Stimulated activated CD4-positive, alpha-beta T cell treated with anti-CD3 and anti-CD28 coated beads, Interleukin-12 subunit alpha, Interleukin-12 subunit beta, amount 100 ng/mL, for 24 hours (primary cell): ENCODE measurements at places on chromosomes 16 and 17.

DNA sequence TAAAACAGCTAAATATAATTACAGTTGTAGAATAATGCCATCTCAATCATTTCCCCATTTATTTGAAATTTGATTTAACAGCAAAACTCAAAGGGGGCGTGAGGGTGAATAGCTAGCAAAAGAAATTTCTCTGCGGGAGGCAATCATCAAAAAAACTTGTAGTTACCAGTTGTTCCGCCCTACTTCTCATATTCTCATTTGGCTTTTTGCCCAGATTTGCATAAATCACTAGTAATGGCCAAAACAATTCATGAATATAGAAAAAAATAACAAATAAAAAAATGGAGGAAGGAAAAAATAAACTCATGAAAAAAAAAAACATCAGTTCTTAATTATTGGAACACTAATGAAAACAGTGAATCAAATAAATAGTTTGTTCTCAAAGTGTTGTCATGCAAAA, 722.6 kb upstream of the KIF2B start:
- no peak for DNase-seq

DNA sequence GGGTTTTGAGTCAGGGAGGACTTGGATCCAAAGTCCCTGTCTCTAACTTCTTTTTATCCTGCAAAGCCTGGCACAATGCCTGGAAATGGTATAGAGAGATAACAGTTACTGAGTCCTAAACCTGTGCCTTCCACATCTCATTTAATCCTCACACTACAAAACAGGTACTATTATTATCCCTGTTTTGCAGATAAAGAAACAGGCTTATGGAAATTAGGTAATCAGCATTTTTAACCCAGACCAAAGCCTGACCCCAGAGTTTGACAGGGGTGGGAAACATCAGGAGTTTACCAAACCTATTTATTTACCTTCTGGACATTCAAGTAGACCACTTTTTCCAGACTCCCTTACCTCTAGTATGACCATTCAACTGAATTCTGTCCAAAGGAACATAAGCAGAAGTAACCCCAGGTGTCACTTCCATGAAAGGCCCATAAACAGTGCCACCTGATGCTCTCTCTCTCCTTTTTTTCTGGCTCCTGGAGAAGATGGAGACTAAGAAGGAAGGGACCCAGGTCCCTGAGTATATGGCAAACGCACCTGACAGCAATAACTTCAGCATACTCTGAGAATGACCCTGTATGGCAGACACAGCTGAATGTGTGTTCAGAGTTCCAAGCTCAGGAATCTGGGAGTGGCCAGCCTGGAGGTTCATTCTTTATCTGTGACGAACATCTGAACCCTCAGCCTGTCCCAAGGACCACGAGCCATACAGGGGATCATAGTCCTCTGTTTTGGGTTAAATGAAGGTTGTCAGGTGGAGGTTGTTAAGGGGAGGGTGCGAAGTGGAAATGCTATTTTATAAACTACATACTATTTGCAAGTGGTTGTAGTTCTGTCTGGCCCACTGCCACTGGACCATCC, 62.7 kb downstream of the HLF start:
- no peak for DNase-seq

GRCh38 chr16:71746442-71747046, 22.0 kb upstream of the PHLPP2 start:
- no peak for DNase-seq

GRCh38 chr17:76893623-76894334, 25.6 kb downstream of the MGAT5B start:
- DNase-seq, result no peak

DNA sequence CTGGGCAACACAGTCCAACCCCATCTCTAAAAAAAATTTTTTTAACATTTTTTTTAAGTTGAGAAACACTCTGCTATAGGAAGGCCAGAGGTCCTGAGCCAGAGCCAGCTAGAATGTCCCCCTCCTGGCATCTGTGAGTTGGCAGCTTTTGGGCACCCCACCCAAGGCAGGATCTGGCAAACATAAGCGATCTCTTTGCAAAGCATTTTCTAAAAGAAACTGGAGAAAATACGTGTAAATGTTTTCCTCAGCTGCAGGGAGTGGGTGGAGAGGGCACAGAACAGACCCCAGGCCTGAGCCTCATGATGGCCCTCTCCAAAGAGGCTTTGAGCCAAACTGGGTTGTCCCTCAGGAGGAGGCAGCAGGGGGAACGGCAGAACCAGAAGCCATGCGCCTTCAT, 11.7 kb downstream of the CAVIN1 start:
- DNase-seq, result no peak

DNA sequence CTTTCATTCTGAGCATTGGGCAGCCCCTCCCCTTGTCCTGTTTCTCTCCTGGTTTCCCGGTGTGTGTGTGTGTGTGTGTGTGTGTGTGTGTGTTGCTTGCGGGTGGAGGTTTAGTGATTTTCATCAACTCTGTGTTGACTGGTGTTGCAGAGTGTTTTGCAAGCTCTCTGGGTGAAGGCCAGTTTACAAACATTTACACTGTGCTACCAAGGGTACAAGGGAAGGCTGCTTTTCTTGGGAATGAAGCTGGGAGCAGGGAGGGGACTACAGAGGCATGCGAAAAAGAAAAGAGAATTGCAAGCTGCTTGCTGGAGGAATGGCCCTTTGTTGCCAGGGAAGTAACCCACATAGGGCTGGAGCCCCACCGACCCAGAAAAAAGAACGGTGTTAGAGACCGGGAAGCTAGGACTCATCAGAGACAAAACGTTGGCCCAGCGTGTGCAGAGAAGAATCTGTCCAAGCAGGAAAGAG, 29.6 kb downstream of the HS3ST3B1 start:
- no peak for DNase-seq

DNA sequence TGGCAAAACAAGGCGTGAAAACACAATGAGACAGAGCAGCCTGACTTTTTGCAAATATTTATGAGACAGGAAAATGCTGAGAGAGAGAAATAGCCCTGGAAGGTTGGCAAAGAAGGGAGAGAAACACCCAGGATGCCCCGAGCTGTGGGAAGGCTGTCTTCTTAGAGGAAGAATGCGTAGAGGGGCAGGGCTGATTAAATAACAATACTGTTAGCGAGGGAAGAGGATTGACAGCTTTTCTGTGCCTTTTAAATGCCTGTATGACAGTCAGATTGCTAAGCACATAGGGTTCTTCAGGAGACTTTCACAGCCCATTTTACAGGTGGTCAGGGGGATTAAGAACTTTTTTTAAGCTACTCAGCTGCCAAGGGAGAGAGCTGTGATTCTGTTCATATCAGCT, 219.2 kb downstream of the SHISA9 start:
- DNase-seq, result no peak

DNA sequence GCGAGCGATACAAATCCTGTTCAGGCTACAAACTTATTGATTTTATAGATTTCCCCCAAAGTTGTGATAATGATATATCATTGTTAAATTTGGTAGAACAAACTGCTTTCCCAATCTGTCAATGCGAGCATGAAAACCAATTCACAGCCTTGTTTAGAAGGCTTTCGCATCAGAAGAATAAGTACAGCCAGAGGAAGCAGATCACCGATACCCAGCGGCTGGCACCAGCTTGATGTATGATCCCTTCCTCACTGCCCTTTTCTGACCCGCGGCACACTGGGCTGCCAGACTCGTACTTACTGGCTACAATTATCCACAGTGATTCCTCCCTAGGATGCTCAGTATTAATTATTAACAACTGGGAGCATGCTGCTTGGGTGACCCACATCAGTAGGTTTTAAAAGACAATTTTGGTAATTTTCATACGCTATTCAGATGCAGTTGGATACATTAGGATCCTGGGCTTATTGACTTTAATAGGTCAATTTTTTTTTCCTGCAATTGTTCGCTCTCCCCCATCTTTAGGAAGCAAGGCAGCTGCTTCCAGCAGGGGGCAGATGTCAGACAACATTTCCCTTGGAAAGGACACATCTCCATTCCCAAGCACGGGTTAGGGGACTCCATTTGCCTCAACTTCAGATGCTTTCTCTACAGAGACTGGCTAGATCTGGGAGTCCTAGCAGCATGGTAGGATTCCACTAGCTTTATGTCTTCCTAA, 582.7 kb upstream of the PSMD7 start:
- DNase-seq, result no peak

GRCh38 chr16:1432388-1433262, 1.7 kb downstream of the PERCC1 start:
- DNase-seq, result no peak

DNA sequence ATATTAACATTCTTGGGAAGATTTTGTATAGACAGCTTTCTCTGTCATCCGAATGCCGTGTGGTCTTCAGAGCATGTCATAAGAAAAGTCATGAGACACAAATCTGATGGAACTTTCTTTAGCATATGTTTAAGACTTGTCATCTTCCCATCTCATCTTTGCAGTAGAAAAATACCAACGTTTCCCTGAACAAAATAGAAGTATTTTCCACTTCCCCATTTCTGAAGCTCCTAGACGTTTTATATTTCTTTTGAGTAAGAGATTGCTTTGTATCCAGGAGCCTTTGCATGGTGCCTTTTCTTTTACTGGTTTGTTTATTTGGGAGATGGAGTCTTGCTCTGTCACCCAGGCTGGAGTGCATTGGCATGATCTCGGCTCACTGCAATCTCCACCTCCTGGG, 235.1 kb downstream of the PRKCA start:
- no peak for DNase-seq
